ENCODE measurements at places on chromosomes 4 and X.
A peak's percentile ranks its signal among the peaks of the same experiment; 100 is the strongest.

- DNase-seq, result no peak
Measured at GRCh38 chrX:41087201-41087600, 2.0 kb downstream of the USP9X start.

DNA sequence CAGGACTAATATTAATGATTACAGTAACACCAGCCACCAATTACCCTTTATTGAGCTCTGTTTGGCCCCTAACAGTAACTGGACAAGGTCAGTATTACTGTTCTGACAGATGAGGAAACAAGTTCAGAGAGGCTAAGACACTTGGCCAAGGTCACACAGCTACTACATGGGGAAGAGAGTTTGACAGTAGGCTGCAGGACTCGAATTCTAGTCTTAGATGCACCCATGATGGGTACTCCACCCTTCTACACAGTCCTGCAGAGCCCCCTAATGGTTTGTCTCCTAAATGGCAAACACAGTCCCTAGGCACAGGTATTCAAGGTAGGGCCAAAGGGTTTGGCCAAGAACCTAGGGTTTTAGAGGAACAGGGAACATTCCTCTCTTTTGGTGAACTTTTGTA lies 93.9 kb downstream of the NSUN7 start:
- DNase-seq, result no peak

DNA sequence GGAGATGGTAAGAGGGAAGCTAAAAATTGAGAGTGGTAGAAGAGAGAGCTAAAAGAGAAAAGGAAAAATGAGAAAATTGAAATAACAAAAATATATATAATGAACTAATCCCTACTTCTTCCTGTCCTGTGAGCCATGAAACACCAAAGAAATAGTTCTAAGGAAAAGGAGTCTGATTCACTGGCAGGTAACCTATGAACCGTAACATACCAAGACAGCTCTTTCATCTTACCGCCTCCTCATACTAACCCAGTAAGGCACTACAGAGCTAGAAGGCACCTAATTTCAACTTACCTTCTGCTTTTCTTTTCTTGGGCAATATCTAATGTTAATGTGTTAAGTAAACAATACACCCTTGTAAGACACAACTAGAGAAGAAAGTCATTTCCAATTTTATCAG lies 297.7 kb upstream of the DIAPH2 start:
- DNase-seq, result no peak

DNA sequence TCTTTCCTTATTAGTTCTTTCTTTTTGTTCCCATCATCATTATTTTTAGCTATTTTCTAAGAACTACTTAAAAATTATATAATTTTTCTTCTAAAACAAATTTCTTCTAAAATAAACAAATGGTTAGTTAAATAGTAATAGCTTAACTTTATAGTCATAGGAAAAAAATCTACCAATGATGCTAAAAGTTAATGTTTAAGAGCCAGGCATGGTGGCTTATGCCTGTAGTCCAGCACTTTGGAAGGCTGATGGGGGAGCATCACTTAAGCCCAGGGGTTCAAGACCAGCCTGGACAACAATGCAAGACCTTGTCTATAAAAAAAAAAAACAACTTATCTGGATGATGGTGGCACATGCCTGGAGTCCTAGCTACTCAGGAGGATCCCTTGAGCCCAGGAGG lies 127.1 kb upstream of the ANXA3 start:
- no peak for DNase-seq

DNA sequence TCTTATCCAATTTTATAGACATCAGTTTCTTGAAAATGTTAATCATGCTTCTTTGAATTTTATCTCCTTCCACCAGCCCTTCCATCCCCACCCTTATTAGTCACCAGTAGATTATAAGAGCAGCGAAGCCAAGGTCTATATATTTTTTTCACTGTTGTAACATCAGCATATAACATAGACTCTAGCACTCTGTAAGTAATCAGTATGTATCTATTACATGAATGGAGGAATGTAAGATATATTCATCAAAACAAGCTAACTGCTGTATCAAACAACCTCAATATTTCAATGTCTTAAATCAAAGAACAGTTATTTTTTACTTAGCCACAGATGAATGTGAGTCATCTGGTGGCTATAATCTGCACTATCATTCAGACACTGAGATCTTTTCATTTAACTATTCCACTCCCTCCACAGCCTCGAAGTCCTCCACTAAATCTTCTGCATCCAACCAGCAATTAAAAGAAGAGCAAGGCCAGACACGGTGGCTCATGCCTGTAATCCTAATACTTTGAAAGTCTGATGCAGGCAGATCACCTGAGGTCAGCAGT lies 178.9 kb downstream of the CENPC start:
- no peak for DNase-seq

GRCh38 chr4:115053313-115053712 lies 60.1 kb downstream of the NDST4 start:
- no peak for DNase-seq

GRCh38 chrX:107842715-107843400 lies 17.2 kb downstream of the MID2 start:
- DNase-seq, result no peak

DNA sequence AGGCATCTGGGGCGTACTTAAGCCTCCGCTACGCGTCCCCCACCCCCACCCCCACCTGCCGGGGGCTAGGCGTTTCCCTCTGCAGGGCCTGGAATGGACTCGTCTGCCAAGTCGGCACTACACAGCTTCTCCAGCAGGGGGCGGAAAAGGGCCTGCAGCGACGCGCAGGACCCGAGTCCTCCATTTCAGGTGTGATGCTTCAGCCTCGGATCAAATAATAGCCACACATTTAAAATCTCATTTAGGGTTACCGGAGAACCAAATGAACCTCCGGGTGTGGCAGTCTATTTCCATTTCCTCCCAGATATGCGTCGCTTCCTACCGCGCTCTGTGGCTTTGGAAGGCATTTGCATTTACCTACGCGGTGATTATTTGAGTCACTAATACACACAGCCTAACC lies 2.9 kb downstream of the PAK3 start:
- peak; percentile 58 for DNase-seq

GRCh38 chr4:185278716-185279115 lies 69.3 kb downstream of the SNX25 start:
- DNase-seq, result no peak

DNA sequence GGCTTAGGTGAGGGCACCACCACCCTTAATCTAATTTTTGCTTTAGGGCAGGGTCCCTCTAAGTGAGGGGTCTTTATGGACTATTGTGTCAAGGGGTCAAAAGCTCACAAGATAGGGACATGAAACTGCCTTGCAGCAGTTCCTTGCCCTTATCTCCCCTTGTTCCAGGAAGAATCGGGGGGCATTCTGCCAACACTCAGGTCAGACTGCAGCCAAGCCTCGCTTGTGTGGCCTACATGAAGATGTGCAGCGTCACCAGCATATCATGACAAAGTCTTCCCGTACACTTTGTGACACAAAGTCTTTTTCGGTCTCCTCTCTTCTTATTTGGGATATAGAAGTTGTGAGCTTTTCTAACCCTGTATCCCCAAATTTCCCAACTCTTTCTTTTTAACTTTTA lies 17.5 kb upstream of the USP9X start:
- DNase-seq, result no peak

DNA sequence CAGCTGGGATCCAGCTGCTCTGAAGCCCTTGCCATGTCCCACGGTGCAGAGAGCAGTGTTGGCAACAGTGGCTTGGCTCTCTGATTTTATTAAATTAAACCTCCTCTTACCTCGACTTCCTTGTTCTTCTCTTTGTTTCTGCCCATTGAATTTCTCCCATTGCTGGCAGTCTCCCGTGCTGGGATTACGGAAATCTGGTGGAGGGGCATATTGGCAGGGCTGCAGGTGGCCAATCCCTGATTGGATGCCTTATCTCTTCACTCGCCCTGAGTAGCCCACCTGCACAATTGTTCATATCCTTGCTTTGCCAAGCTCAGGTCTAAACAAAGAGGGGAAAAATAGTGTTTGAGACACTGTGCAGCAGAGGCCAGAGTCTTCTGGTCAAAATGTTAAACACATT lies 493.9 kb downstream of the TMA16 start:
- no peak for DNase-seq

DNA sequence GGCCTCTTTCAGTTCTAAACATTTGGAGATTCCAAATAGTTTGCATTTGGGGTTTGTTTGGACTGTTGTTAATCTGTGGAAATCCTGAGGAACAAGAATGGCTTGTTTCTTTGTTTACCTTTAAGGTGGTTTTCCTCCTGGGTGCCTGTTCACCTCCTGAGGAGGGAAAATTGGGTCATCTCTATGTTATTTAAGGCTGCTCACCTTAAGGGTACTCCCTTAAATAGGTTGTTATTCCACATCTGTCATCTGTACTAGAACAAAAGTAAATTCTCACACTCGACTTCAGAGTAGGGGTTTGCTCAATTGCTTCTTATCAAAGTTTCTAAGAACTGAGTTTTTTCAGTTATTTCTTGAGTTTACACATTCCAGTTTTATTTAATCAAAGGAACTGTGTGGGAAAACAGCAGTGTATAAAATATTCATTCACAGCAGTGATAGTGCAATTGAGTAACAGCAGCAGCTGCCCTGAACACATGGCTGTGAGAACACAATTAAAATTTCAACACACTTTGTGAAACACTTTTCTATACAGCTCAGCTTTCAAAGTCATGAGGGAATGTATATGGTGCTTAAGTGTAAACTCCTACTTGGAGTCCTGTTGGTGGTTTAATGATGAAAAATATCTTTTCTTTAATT lies 238.5 kb upstream of the PGRMC2 start:
- DNase-seq, result no peak

DNA sequence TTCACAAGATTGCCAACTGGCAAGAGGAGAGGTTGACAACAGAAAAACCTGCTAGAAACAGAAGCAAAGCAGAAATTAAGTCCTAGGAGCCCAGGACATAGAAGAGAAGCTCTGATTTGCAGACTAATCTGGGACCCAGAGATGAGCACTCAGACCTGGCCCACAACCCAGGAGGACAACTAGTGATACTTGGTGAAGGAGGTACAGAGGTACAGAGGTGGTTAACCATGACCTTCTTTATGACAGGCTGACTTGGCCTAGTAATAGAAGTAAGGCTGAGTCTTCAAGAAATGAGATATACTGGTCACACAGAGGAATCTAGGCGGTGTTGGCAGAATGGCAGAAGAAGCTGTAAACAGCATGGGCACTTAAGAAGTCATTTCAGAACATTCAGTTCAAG lies 43.6 kb downstream of the ANXA5 start:
- DNase-seq, result no peak

DNA sequence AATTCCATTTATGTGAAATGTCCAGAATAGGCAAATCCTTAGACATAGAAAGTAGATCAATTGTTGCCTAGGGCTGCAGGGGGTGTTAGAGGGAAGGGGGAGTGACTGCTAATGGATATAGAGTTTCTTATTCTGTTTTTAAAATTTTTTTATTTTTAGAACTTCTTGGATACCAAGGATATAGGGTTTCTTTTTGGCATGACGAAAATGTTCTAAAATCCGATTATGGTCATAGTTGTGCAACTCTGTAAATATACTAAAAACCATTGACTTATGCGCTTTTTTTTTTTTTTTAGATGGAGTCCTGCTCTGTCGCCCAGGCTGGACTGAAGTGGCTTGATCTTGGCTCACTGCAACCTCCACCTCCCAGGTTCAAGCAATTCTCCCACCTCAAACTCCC lies 125.2 kb upstream of the USP9X start:
- DNase-seq, result no peak

GRCh38 chrX:121649417-121649816 lies 602.0 kb downstream of the GLUD2 start:
- DNase-seq, result no peak

GRCh38 chr4:66906314-66906713 lies 639.0 kb downstream of the CENPC start:
- DNase-seq, result no peak

- DNase-seq, result no peak
Measured at GRCh38 chr4:181479141-181479540, 764.1 kb upstream of the TENM3 start.

DNA sequence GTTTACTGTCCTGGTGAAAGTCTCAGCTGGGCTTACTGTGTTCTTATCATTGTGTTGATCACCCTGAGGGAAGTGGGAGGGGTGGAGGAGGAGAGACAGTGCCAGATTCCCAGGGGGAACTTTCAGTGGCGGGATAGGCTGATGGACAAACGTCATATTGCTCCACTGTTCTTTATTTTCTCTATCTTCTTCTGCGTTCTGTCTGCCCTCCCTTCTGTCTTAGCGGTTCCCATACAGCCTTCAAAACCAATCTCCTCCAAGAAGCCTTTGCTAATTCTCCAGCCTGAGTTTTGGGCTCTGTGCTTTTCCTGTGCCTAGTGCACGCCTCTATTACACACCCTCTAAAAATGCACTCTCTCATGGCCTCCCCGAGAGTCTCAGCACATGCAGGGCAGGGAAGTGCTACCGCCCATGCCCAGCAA lies 448.7 kb upstream of the FAT1 start:
- no peak for DNase-seq

GRCh38 chr4:183250831-183251230 lies 69.2 kb downstream of the CLDN22 start:
- no peak for DNase-seq

- no peak for DNase-seq
Measured at GRCh38 chrX:128781506-128781905, 729.3 kb upstream of the ACTRT1 start.

DNA sequence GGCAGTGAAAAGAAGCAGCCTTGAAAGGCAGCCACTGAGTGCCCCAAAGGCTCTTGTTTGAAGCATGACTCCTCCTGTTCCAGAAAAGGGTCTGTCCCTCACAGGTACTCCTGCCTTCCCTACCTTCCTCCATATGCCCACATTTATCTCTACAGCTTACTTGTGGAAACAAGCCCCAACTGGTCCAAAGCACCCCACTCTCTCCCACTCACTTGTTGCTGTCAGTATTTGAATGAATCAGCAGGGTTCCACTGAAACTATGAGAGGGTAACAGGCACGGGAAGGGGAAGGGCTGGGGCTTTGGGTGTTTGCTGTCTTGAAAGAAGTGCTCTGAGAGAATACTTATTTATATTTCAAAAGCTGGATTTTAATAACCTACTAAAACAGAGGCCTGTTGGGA lies 34.9 kb downstream of the GPR143 start:
- no peak for DNase-seq

GRCh38 chr4:110613745-110614144 lies 9.1 kb downstream of the PITX2 start:
- no peak for DNase-seq

GRCh38 chrX:9805956-9806355 lies 19.7 kb downstream of the SHROOM2 start:
- DNase-seq, result no peak

DNA sequence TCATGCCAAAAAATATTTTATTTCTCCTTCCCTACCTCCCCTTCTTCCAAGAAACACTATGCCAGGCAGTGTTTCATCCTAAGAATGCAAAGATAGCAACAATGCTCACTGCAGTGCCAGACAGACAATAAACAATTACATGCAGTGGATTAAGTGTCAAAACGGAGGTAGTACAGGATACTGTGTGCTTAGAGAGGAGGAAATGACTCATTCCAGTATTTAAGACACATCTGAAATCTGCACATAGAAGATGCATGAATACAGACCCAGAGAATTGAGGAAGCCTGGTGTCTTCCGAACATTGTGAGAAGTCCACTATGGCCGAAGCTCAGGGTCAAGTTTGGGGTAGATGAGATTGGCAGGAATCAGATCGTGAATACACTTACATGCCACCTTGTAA lies 326.4 kb downstream of the PPP3CA start:
- no peak for DNase-seq

- DNase-seq, result no peak
Measured at GRCh38 chrX:49901048-49901447, 21.3 kb upstream of the CLCN5 start.
